Tibial nerve (tissue), 4 donors: ENCODE measurements at places on chromosomes 5 and 9.

DNA sequence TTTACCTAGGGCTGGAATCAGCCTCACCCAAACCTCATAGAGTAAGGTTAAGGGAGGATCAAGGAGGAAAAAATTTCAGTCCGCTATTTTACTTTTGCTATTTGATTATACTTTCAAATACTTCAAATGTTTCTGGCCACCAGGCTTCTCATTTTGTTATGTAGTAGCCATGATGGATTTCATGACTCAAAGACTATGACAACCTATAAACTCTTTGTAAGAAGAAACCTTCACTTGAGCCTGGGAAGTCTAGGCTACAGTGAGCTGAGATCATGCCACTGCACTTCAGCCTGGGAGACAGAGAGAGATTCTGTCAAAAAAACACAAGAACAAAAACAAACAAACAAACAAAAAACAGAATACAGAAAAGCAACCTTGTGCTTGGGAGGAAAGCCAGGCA, 293.6 kb upstream of the TNC start:
- no peak for DNase-seq

- no peak for DNase-seq
Observed at GRCh38 chr5:50325237-50325832, 115.8 kb downstream of the EMB start.

DNA sequence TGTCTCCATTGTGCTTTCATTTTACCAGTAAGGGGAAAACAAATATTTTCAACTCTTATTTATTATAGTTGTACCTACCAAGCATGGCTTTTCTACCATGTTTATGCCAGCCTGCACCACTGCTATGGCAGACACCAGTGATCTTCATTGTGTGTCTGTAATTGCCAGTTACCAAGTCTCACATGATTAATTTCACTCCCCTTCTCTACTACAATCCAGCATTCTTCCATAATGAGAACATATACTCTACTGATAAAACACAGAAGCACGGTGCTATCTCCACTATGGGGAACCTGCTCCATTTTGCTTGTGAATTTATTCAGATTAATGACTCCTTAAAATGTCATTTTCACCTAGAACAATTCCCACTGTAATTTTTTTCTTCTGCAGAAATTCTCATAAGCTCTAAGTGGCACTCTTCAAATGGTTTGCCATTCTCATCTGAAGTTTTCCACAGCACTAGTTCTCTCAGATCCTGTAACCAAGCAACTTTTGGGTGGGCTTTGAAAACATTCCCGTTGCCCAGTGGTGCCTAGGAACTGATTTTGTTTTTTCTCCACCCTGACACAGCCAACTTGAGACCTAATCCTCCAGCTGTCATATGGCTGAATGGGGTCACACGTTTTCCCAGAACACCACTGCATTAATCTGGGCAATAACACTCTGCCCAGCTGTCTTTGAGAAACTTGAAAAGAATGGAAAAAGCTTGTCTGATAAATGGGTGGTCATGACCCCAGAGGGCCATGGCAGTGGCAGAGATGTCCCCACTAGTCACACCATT, 222.7 kb upstream of the RASEF start:
- DNase-seq = no peak

DNA sequence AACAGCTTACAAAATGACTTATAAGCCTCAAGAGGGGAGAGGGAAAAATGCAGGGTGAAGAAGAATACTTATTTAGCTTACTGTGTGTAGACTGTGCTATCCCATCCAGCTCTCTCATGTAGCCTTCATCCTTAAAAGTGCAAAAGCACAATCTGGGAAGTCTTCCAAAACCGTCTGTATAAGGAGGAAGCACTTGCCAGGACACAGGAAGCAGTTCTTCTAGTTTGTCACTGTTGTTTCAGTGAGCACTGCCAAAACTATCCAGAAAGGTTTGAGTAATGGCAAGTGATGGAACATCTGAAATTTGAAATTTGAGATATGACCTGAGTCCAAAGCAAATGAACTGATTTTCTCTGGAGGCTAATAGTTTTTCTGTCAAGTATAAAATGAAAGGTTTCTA, 140.8 kb upstream of the ISL1 start:
- DNase-seq = no peak

DNA sequence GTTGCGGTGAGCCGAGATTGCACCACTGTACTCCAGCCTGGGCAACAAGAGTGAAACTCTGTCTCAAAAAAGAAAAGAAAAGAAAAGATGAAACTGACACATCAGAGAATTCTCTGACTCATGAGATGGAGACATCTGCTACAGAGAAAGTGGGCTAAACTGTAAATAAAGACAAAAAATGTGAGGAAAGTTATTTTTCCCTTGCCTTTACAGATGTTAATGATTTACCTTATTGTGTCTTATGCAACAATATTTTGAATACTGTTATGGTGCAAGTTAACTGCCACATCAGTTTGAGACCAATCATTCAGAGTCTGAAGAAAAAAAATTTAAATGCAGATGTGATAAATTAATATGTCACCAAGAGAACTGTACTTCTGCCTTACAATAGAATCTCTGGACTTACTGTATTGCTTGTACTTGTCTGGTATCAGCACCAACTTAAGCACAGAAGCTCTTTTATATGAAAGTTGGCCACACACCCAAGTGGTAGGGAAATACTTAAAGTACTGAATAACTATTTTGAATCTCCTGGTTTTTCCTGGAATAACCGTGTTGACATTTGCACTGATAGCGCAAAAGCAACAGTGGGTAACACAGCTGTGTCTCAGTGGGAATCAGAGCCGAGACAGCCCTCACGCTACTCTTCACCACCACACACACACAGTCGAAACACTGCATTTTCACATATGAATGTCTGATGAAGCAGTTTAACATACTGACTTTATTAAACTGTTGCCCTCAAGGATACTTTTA, 169.9 kb downstream of the FANCC start:
- no peak for DNase-seq

DNA sequence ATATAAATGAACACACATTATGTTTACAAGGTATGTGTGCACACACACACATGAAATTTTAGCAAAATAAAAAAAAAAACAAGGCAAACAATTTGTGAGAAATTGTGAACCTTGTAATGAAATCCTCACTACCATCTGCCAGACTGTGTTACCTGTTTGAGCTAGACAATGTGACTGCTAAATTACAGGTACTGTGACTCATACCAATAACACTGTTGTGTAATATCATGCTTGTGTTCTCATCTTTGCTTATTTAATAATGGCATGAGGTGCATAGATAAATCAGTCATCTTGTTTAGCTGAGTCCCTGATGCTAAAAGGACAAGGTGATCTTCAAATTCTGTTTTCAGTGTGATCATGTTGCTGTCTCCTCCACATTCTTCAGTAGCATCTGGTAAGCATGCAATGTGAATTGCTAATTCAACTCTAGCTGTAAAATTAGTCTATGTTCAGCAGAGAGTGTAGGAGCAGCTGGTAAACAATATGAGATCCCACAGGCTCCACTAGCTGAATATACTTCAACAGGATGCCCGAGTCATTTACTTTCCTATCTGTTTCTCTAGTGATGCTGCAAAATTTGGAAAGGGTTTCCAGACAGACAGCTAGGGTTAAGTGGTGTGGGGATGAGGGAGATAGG, 966.3 kb upstream of the C9orf72 start:
- DNase-seq = no peak

- DNase-seq = no peak
Observed at GRCh38 chr9:110623462-110624025, 44.0 kb upstream of the SVEP1 start.

- DNase-seq = no peak
Observed at GRCh38 chr5:157197086-157197485, 16.4 kb downstream of the ITK start.

DNA sequence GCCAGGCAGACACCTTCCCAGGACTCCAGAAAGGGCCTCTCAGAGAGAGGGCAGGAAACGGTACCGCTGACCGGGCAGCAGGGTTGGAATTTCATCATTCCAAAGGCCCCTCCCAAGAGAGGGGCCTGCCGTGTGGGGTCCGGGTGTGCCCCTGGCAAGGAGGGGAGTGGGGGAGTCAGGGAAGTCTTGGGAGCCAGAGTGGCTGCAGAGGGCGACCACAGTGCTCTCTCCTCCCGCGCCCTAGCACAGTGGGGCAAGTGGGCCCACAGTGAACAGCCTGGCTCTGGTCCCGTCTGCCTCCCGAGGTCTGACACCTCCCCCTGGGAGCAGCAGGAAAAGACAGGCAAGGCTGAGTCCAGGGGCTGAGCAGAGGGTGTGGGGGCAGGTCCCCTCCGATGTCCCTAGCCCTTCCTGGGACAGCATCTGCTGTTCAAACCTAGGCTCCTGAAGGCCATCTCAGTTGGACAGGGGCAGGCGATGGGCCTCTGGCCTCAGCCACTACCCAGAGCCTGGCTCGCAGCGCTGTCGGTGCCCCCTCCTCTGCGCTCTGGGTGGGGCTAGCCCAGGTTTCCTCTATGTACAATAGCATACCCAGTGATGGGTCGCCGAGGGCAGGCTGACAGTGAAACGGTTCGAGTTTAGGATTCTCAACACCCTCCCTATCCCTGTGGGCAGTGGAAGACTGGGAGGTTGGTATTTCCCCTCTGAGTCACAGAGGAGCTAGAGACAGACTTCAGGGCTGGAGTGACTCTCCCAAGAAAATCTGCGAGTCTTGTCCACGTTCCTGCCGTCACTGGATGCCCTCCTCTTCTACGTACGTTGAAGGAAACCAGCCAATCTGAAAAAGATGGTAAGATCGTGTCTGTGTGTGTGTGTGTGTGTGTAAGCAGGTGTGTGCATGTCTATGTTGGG, 25.4 kb upstream of the SARDH start:
- DNase-seq = no peak

DNA sequence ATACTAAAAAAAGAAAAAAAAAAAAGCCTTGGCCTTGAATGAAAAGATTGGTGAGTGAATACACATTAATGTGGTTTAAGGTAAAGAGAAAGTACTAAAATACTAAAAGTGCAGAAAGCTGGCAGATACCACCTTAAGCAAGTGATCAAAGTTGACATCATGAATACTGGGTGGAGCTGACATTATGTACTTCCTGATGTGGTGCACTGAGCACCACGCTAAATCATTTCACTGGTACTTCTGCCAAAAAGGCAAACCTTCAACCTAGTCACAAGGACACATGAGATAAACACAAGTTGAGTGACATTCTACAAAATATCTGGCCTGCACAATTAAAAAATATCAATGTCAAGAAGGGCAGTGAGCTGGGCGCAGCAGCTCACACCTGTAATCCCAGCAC, 33.8 kb upstream of the PANK3 start:
- DNase-seq = no peak

DNA sequence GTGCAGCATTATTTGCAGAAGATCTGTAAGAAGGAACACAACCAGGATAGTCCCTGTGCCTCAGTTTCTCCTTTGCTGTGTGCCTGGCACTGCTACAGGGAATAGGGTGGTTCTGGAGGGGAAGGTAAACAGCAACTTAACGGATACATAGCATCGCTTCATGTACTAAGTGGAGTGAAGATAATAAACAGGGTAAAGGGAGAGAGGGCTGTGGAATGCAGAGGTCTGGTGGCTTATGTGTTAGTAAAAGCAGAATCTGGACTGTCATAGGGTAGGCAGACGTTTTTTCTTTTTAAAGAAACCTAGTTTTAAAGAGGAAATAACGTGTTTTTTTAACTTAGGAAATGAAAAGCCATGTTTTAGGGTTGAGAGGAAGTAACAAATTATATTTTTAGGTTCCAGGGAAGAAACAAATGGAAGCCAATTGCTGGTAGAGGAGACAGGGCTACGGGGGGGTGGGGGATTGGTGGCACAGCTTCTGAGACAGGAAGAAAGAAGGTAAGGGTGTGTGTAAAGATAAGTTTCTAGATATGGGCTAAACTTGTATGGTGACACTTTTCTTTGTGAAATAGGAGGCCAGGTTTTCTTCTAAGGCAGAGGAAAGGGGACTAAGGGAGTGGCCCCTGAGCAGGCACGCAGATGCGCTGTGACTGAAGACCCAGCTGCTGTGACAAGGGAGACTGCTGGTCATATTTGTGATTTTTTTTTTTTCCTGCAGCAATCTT, 1.3 kb downstream of the GNG10 start:
- no peak for DNase-seq

DNA sequence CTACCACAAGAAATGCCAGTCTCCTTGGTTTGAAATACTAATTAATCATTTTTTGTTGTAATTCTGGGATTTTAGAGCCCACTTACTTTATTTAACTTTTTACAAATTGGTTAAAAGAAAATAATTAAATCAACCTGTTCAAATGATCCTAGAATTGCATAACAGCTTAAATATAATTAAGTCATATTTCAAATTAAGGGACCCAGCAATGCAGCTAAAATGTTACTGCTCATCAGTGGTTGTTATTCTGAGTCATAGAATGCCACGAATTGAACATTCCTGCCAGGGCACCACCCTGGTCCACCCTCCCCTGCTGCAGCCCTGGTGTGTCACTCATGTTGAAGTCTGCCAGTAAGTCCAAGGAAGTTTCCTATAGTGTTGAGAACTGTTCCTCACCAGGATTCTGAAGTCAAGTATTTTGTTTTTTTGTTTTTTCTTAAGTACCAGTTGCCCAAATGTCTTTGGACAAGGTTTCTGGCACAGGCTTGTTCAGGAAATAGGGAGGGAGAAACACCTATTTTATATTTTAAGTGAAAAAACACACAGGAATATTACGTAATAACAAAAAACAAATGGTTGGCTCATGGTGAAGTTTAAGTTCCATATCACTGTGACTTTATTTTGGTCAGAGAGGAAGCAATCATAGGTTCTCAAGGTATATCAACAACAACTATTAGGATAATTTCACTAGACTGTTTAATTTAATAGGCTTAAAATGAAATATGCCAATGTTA, 4.3 kb upstream of the ITGA1 start:
- no peak for DNase-seq

GRCh38 chr9:5798581-5798980, 34.3 kb downstream of the ERMP1 start:
- DNase-seq = no peak

- DNase-seq = no peak
Observed at GRCh38 chr5:121027636-121028035, 563.5 kb downstream of the PRR16 start.

DNA sequence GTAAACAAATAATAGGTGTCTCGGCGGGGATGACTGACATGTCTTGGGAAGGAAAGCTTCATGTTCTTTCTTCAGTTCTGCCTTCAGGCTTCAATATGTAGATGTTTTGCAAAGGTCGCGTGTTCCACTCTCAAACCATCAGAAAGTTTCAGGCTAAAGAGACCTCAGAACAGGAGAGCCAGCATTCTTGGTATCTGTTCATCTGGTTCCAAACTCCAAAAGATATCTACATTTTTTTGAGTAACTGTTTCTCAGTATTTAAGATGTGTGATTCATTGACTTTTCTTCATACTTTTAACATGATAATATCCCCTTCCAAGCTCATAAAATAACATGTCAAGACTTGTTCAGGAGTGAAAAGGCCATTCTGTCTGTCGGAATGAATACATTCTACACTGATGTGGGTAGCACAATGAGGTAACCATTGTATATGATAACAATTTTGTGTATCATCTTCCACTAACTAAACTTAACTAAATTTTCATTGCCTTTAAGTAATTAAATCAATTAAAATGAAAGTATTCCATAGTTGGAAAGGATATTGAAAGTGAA, 183.6 kb downstream of the CFAP90 start:
- DNase-seq = no peak

DNA sequence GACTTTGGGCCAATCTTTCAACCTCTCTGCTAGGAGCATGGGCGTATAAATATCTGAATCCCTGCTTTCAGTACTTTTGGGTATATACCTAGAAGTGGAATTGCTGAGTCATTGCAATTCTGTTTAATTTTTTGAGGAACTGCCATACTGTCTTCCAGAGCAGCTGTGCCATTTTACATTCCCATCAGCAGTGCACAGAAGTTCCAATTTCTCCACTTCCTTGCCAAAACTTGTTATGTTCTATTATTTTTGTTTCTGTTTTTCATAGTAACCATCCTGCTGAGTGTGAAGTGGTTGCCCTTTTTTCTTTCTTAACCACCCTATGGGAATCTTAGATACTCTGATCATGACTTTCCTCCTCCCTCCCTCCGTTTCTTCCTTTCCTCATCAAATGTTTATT, 11.1 kb upstream of the CCIN start:
- no peak for DNase-seq
